ENCODE measurements at places on chromosomes 16 and 17.

DNA sequence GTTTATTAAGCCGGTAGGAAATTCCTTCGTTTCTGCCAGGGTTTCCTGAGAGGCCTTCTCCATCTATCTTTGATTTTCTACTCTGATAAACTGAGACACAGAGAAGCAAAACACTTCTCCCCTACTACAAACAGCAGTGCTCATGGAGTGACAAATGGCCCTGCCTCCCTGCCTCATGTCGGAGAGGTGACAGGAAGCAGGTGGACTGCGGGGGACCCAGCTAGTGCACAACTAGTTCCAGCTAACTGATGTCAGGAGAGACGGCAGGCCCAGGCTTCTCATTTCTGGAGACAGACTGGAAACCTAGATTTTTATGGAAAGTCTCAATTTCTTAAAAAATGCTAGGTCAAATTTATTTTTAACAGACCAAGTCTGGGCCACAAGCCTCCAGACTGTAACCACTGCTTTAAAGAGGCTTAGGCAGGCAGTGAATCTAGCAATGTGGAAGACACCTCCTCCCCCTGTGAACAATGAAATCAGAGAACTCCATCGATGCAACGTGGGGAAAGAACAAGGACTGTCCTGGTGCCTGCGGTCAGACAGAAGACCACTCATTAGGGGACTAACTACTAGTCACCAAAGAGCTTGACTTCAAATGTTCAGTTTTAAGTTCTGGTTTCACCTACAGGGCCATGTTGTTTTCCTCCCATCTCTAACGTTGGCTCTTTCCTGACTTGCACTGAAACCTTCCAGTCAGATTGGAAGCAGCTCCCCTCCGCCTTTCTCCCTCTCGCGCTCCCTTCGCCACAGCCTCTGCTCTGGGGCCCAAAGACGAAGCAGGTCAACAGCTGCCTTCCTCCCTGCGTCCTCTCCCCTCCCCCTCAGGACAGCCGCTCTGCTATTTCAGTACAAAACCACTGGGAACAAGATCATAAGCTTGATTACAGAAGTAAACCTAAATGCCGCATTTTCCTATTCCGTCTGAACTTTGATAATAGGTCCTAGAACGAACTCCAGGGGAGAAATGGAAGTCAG, 17.6 kb downstream of the GTF3C1 start:
- DNase-seq, result no peak

- no peak for DNase-seq
These were observed 24.0 kb downstream of the NMRAL1 start for GRCh38 chr16:4450430-4450829.

DNA sequence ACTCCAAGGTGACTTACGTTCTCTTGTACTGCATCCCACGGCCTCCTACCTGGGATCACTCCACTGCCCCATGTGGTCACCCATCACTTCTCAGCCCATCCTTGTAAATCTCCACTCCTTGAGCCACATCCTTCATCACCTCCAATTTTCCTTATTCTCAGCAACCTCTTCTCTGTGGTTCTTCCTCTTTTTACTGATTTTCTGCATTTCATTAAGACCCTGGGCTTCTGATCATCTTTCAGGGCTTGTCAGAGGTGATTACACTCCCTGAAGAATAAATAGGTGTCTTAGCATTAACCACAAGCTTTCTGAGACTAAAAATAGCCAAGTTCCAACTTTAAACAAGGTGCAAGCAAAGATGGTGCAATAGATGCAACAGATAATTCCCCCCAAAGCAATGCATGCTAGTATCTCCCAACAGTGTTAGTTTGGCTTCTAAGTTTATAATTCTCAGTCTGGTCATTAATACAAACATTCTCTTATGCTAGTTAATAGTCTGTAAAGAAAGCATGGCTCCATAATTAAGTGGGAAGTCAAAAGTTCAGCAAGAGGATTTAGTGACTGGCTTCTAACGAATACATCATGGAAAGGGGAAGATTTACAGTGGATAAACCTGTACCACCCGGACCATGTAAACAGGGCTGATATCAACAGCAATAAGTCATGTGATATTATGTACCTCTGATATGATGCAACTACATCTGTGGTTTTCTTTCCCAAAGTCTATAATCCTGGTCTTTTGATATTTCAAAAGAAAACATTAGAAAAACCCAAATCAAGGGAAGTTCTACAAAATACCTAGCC, 47.4 kb upstream of the FOXJ1 start:
- no peak for DNase-seq

DNA sequence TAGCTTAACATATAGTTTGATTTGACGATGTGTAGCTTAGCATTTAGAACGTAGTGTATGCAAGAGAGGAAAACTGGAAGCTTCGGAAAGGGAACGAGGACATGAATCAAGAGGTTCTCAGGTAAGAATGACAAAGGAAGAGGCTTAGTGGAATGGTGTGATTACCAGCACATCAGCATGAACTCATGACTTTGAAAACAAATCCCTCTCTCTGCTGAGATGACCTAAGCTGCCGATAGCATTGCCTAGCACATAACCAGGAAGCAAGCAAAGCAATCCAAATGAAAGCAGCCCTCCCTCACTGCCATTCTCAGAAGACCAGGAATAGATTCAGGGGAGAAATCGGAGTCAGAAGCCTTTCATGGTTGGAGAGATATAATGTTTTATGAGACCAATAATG, 51.3 kb upstream of the CCL1 start:
- DNase-seq, result no peak

GRCh38 chr17:79833110-79833450, 6.2 kb downstream of the CBX4 start:
- DNase-seq, result no peak

GRCh38 chr17:5209396-5209795, 17.7 kb upstream of the ZNF594 start:
- DNase-seq, result no peak

GRCh38 chr17:42655528-42655927, 3.6 kb upstream of the TUBG2 start:
- DNase-seq, result no peak

GRCh38 chr16:48556243-48556912, 53.6 kb downstream of the N4BP1 start:
- no peak for DNase-seq

DNA sequence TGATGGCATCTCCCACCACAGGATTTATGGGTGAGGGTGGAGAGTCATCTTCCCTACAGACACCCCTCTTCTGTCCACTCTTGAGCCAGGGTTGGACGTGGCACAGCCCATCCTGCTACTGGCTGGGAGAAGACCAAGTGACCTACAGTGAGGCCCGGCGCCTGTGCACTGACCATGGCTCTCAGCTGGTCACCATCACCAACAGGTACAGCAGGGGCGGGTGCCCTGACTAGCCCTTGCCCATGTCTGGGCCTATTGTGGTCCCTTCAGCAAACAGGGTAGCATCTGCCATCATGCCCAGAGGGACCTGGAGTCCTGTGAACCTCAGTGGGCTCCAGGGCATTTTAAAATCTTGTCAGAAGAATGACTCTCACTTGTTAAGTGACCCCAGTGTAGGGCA, 48.2 kb downstream of the MRC2 start:
- DNase-seq, result no peak

- DNase-seq, result no peak
These were observed 410.4 kb upstream of the CDH11 start for GRCh38 chr16:65532258-65532657.

DNA sequence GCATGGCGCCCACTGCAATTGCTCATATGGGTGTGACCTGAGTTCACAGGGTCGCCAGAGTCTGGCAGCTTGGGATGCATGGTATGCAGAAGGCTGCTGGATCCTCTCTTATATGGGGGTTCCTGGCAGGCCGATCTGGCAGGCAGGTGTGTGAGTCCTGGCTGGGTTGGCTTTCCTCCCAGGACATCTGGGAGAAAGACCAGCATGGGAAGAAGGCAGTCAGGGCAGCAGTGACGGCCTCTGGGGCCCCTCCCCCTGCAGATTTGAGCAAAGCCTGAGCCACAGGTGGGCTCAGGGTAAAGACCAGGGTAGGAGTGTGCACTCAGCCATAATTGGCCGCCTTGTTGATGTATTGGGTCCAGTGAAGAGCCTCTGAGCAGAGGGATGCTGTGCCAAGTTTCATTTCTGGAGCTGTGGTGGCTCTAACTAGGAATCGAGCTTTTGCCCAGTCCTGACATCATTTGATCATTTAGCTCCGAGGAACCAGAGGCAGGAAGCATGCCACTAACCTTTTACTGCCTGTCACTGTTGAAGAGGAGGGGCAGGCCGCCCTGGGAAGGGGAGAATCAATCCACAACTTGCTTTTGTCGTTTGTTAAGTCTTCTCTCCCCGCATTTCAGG, 174.3 kb downstream of the CCDC182 start:
- no peak for DNase-seq

- DNase-seq, result no peak
These were observed 12.1 kb downstream of the ZZEF1 start for GRCh38 chr17:4130715-4131114.

- no peak for DNase-seq
These were observed 16.1 kb downstream of the G6PC3 start for GRCh38 chr17:44086364-44087311.

- peak; percentile 55 for DNase-seq
These were observed 985 bp upstream of the SLFN12 start for GRCh38 chr17:35433075-35433894.

DNA sequence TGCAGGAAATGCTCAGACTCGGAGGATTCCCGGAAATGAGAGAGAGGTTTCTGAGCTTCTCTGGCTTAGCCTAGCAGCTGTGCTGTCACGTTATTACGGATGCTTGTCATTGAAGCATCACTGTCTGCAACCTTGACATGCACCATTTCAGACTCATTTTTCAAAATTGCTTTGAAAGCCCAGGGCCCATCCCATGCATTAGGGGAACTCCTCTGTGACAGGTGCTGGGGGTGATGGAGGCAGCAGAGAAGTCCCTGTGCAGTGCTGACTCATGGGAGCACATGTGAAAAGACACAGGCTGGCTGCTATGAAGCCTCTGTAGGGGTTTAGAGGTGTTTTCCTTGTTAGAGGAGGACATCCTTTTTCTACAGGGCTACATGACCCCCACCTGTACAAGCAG, 214.0 kb upstream of the MPHOSPH6 start:
- DNase-seq, result no peak
